ENCODE measurements at places on chromosomes 1 and 21. TPM values are rescaled to one million over a fixed set of nuclear protein-coding genes. Genes with fewer than 3 reads are reported as not detected.
A peak's percentile ranks its signal among the peaks of the same experiment; 100 is the strongest.

- DNase-seq: no peak
These were observed 579.3 kb upstream of the ADGRL4 start for GRCh38 chr1:79585801-79586200.

GRCh38 chr1:107727866-107728265, 237.1 kb downstream of the VAV3 start:
- DNase-seq: no peak

GRCh38 chr1:36207339-36207738, 16.9 kb upstream of the THRAP3 start:
- no peak for DNase-seq

- no peak for DNase-seq
These were observed 9.8 kb downstream of the PPFIA4 start for GRCh38 chr1:203036135-203036534.

GRCh38 chr1:242826701-242827336, 302.3 kb upstream of the PLD5 start:
- no peak for DNase-seq

GRCh38 chr1:205993068-205993467, 10.1 kb downstream of the RAB7B start:
- DNase-seq: no peak

- DNase-seq: peak; percentile 34
These were observed 190.9 kb upstream of the ADGRL4 start for GRCh38 chr1:79197421-79197820.

DNA sequence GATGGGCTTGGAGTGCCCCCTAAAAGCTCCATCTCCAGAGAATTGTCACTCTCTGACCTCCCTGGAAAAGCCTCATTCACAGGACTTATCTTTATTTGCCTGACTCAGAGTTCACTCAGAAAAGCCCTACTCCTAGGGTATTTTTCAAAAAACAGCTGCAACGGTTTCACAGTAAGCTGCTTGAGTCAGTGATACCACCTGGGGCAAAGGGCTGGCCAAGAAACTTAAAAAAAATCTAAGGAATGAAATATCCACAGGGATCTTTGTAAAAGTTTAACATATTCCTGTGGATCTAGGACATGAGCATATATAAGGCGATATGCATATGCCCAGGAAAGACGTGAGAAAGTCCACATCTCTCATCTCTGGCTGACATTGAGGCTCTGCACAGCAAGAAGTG, 33.8 kb upstream of the TSPAN2 start:
- DNase-seq: no peak

GRCh38 chr1:43319288-43319687, 18.3 kb upstream of the MPL start:
- no peak for DNase-seq

- DNase-seq: no peak
These were observed 625 bp downstream of the KLHDC7A start for GRCh38 chr1:18481190-18481920.

- DNase-seq: no peak
These were observed 79.8 kb upstream of the KIAA0040 start for GRCh38 chr1:175272361-175272760.

DNA sequence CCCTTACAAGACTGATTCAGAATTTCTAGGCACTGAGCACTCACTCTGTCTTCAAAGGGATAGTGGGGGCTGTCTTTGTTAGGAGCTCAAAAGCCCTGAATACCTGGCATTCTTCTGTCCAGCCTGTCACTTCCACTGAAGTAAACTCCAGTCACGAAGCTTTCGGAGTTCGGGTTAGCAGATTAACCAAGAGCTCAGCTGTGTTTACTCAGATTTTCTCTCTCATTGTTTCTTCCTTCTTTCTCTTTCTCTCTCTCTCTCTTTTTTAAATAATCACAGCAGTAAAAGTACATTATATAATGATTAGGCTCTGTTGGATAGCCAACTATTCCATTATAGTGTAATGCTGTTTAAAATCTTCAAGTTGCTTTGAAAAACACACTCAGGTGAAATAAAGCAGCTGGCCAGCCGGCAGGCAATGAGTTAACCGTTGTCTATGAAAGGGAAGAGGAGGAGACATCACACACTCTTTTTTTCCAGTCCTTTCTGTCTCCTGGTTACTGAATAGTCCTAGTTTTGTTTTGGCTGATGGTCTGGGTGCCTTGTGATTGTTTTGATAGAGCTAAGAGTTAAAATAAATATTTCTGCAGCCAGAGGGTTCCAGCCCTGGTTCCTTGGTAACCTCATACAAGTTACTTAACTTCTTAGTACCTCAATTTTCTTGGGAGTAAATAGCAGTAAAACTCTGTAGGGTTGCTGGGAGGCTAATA, 89.8 kb downstream of the ADSS2 start:
- DNase-seq: peak; percentile 96

- DNase-seq: no peak
These were observed 19.6 kb upstream of the TARBP1 start for GRCh38 chr1:234498448-234499118.

DNA sequence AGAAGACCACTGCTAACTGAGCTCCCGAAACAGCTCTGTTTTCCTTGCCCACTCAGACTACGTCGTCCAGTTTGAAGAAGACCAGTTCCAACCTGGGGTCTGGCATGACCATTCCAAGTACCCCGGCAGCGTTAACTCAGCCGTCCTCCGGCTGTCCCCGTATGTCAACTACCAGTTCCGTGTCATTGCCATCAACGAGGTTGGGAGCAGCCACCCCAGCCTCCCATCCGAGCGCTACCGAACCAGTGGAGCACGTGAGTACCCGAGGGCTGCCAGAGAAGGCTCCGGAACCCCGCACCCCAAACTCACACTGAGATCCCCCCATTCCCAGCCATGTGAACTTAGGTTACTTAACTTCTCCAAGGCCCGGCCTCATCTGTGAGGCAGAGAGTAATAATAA, 63.7 kb upstream of the CNTN2 start:
- DNase-seq: no peak

DNA sequence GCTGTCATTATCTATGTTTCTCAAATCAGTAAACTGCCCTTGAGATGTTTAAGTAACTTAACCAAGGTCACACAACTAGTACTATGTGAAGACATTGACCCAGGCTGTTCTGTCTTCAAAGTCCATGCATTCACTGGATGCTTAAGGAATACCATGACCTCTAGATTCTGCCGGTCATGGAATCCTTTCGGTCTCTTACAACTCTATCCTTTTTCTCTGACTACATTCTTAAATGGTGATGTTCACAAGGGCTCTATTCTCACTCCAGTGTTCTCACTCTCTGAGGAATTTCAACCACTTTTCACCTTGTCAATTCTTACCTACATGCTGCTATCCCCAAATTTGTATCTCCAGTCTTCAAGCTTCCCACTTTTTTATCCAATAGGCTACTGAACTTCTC, 15.2 kb downstream of the CRYZ start:
- no peak for DNase-seq

DNA sequence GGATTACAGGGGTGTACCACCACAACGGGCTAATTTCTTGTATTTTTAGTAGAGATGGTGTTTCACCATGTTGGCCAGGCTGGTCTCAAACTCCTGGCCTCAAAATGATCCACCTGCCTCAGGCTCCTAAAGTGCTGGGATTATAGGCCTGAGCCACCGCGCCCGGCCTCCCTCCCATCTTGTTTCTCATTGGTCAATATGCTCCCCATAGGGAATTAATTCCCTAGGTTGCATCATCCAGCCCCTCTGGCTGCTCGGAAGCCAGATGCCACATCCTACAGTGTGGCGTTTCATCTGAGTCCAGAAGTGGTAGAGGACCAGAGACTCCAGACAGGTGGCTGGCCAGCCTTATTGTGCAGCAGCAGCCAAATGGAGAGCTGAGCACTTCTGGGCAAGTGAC, 11.5 kb upstream of the VASH2 start:
- no peak for DNase-seq

DNA sequence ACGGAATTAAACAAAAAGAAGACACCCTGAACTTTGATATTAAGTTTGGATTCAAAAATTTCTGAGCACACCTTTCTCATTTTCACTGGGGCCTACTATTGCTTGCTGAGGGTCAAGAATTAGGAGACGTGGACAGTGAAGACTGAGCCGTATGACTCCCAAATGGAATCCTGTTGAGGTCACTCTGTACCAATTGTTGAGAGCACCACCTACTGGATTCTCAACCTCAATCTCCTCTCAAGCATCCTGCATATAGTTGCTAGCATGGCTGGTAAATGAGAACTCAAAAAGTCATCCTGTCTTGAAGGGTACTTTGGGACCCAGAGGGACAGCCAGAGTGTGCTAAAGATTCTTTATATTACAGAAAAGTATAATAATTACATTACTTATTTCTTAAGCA, 20.2 kb upstream of the MTR start:
- DNase-seq: peak; percentile 46

DNA sequence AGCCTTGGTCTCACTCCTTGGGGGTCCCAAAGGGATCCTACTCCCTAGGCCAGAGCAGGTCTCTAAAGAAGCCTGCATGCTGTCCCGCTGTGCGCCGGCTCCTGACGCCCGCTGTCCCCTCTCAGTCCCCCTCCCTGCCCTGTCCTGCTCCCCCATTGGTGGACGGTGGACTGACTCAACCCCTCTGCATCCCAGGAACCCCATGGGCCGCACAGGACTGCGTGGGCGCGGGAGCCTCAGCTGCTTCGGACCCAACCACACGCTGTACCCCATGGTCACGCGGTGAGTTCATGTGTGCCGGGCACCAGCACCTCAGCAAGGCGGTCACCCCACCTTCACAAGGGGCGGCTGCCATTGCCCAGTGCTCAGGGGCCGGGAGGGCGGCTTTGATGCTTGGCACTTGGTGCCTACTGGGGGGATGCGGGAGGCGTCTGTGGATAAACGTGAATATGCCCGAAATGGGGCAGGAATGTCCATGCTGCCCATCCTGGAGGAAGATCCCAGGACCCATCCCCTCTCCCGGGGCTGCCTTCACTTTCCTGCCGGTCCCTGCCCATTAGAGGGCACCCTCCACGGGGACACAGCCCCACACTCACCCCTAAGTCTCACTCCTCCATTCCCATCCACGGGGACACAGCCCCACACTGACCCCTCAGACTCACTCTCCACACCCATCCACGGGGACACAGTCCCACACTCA, 20.2 kb upstream of the LRRC3 start:
- DNase-seq: no peak

- no peak for DNase-seq
These were observed 14.1 kb upstream of the KIAA0040 start for GRCh38 chr1:175206687-175207086.

- DNase-seq: no peak
These were observed 87.8 kb upstream of the ATF3 start for GRCh38 chr1:212520746-212521145.

DNA sequence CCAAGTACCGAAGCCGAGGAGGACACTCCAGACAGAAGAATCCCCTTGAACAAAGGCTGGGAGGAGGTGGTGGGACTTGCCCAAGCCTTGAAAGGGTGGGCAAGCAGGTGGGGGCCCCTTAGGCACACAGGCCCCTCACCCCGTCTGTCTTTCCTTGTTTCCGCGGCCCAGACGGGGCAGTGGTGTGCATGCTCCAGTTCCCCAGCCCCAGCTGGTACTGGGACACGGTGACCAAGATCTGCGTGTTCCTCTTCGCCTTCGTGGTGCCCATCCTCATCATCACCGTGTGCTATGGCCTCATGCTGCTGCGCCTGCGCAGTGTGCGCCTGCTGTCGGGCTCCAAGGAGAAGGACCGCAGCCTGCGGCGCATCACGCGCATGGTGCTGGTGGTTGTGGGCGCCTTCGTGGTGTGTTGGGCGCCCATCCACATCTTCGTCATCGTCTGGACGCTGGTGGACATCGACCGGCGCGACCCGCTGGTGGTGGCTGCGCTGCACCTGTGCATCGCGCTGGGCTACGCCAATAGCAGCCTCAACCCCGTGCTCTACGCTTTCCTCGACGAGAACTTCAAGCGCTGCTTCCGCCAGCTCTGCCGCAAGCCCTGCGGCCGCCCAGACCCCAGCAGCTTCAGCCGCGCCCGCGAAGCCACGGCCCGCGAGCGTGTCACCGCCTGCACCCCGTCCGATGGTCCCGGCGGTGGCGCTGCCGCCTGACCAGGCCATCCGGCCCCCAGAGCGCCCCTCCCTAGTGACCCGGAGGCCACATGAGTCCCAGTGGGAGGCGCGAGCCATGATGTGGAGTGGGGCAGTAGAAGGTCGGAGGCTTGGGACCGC, 50.8 kb downstream of the OPRD1 start:
- no peak for DNase-seq

- DNase-seq: peak; percentile 98
These were observed at the start of gene SDHB for GRCh38 chr1:17053685-17054410. Gene SDHB, minus strand, starts transcription at chr1:17054032. Its CDS starts 13 bp downstream, at chr1:17054019.

- DNase-seq: peak; percentile 80
These were observed 10.7 kb downstream of the ATP1A4 start for GRCh38 chr1:160161965-160162705.

DNA sequence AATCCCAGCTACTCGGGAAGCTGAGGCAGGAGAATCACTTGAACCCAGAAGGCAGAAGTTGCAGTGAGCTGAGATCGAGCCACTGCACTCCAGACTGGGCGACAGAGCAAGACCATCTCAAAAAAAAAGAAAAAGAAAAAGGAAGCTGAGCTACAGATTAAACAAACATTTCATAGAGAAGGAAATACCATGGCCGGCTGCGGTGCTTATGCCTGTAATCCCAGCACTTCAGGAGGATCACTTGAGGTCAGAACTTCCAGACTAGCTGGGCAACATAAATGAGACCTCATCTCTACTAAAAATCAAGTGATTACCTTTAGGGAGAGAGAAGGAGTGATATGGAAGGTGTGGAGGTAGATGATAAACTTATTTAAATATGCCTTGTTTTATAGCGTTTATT, 14.0 kb upstream of the CFAP126 start:
- no peak for DNase-seq

- no peak for DNase-seq
These were observed 870.5 kb upstream of the CXADR start for GRCh38 chr21:16642353-16642752.

DNA sequence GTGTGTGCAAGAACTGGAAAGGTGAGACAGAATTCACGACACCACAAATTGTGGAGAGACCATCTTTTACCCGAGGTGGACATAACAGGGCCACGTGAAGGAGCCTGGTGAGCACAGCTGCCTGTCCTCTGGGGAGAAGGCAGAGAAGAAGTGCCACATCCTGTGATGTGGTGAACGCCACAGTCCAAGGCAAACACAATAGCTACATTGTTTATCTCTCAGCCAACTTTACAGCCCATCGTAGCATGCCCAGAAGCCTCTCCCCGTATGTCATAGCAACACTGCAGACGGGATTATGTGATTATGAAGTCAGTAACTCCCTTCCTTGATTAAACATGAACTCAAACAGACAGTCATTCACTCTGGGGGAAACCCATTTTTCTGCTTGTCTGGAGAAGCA, 612.2 kb downstream of the SMYD3 start:
- DNase-seq: no peak

GRCh38 chr1:223535319-223535718, 130.2 kb downstream of the CAPN8 start:
- DNase-seq: no peak

The GUCA2B gene
- not detected for total RNA-seq

The DMRTA2 gene
- total RNA-seq: 0.46 TPM

The KRTAP13-1 gene
- total RNA-seq: not detected

The RCSD1 gene
- total RNA-seq: 0.06 TPM

The TTC4 gene
- 33.2 TPM for total RNA-seq

The LDLRAD1 gene
- not detected for total RNA-seq

The CLDN19 gene
- total RNA-seq: 2.3 TPM

The GPR37L1 gene
- 0.06 TPM for total RNA-seq

The LPAR3 gene
- total RNA-seq: 2.4 TPM

The GBP3 gene
- total RNA-seq: not detected

The FCAMR gene
- total RNA-seq: not detected

The FAM151A gene
- total RNA-seq: not detected

The INSRR gene
- not detected for total RNA-seq

The DMBX1 gene
- 0.06 TPM for total RNA-seq

The OR2T2 gene
- total RNA-seq: not detected

The GSTM4 gene
- 17.3 TPM for total RNA-seq

The VHLL gene
- total RNA-seq: 0.34 TPM

The TMCC2 gene
- total RNA-seq: 12.1 TPM

The CFHR1 gene
- total RNA-seq: not detected

The CDCA8 gene
- total RNA-seq: 49.3 TPM

The NR0B2 gene
- not detected for total RNA-seq
